ENCODE measurements at places on chromosomes 5 and 9.
A peak's percentile ranks its signal among the peaks of the same experiment; 100 is the strongest.

DNA sequence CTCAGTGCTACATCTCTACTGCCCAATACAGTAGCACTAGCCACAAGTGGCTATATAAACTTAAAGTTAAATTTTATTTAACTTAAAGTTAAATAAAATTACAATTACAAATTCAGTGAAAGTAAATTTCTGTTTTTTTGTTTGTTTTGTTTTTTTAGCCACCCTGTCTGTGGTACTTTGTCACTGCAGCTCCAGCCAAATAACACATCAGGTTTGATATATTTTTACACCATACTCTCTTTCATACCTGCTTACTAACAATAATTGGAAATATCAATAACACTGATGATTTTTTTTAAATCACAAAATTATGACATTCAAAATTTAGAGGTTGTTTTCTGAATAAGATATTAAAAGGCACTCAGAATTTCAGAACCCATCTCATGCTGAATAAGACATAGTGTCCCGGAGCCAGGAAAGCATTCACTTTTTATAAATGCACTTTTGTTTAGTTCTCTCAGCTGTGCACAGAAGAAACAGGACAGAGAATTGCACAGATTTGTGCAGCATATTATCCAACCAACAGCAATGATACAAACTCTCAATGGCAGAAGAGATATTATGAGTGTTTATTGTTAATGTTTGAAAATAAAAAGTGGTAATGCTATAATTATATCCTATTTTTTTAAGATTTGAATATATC lies 92.6 kb downstream of the EDIL3 start:
- no peak for DNase-seq

DNA sequence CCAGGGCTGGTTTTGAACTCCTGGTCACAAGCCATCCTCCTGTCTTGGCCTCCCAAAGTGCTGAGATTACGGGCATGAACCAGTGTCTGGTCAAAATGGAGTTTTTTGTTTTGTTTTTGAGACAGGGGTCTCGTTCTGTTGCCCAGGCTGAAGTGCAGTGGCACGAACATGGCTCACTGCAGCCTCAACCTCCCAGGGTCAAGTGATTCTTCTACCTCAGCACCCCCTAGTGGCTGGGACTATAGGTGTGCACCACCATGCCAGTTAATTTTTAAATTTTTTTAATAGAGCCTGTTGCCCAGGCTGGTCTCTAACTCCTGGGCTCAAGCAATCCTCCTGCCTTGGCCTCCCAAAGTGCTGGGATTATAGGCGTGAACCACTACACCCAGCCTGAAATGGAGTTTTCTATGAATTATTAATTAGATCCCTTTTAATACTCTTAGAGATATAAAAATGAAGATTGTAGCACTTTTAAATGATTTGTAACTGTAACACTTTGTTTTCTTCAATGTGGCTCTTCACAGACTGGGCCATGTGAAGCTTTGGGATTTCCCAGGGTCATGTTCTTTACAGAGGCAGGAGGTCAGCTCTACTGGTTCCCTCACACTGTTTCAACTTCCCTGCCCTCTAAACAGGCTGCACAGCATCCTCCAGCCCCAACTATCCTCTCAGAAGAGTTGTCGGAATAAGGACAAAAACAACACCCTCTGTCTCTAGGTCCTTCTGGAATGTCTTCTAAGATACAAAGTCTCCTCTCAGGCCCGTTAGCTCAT lies 32.7 kb upstream of the SPARC start:
- DNase-seq, result peak; percentile 71

- DNase-seq, result no peak
Measured at GRCh38 chr9:19768798-19769197, 20.0 kb downstream of the SLC24A2 start.

- DNase-seq, result no peak
Measured at GRCh38 chr5:38531518-38531917, 24.9 kb downstream of the LIFR start.

DNA sequence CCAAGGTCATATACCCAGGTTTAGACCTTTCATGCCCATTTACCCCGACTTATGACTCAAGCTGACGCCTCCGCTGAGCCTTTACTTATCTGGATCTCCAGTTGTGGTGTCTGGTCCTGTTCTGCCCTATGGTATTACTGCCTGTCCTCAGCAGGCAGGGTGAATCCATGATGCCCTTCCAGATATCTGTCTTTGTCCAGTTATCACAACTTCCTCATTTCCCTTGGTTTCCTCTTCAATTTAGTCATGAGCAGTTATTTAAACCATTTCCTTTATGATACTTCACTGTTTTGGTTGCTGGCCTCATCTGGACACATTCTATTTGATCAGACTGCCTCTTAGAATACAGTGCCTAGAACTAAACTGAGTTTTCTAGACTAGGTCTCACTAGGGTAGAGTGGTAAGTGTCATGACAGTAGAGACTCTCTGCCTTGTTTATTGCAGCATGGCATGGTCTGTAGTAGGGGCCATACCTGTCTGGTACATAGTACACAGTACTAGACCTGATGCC lies 93.3 kb downstream of the MELK start:
- peak; percentile 44 for DNase-seq

DNA sequence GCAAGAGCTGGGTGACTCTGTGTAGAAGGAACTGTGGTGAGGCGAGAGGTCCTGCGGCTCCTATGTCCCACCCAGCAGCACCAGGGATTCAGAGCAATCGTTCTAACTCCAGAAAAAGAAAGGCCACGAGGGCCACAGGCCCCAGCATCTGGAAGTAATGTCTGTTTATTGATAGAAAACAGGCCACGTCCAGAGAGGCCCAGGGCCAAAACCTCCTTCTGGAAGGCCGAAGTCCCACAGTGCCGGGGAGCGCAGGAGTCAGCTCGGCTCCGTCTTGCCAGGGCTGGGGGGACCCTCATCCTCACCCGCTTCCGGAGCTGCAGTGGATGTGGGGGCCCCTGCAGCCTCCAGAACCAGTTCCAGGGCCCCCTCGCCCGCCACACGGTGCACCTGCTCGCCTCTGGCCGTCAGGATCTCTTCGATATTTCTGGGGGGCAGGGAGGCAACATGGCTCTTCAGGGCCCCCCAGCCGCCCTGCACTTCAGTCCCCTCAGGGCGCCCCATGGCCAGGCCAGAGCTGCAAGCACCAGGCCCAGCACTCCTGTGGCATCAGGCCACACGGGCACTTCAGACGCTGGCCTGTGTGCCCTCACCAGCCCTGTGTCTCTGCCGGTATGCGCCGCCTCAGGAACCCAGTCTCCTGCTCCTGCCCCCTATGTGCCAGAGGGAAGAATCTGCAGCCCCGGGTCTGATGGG lies 1.6 kb downstream of the DNLZ start:
- no peak for DNase-seq

GRCh38 chr5:126360467-126360866 lies 62.7 kb upstream of the GRAMD2B start:
- DNase-seq, result no peak

DNA sequence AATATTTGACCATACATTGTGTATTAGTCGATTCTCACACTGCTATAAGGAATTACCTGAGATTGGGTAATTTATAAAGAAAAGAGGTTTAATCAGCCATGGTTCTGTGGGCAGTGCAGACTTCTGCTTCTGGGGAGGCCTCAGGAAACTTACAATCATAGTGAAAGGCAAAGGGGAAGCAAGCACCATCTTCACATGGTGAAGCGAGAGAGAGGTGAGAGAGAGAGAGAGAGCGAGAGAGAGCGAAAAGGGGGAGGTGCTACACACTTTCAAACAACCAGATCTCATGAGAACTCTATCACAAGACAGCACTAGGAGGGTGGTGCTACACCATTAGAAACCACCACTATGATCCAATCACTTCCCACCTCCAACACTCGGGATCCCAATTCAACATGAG lies 4.1 kb upstream of the GRAMD2B start:
- DNase-seq, result no peak

Data from ELR (cell line).